Caudate nucleus (tissue), 63 donors: ENCODE measurements at places on chromosomes 13 and 19.

DNA sequence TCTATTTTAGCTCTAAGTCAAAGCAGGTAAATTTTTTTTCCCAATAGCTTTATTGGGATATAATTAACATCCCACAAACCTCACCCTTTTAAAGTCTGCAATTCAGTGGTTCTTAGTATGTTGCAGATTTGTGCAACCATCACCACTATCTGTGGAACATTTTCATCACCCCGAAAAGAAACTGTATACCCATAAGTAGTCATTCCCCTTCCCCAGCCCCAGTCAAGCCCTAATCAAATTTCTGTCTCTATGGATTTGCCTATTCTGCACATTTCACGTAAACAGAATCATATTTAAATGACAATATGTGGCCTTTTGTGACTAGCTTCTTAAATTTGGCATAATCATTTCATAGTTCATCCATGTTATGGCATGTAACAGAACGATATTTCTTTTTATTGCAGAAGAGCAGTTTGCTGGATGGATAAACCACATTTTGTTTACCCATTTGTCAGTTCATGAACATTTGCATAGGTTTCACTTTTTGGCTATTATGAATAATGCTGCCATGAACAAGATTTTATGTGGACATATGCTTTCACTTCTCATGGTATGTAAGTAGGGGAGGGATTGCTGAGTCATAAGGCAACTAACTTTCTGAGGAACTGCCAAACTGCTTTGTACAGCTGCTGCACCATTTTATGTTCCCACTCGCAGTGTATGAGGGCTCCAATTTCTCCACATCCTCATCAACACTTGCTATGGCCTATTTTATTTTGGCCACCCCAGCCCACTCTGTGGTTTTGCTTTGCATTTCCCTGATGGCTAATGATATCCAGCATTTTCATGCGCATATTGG is 10.9 kb downstream of the SLC46A3 start:
- DNase-seq = no peak

DNA sequence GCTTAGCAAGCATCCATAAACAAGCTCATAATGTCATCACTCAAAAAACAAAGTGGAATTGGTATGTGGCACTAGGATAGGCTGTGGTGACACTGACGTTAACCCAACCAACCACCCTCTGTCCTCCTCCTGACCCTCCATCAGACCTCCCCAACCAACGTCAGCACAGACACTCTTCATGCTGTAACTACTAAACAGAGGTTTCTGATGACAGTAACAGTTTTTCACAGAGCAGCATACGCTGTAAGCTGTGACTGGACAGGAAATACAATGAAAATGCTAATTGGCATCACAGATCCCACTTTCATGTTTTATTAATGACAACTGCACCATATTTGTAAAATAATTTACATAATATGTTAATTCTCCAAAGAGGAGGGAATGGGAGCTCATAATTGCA is 238.0 kb downstream of the IRS2 start:
- DNase-seq = no peak

DNA sequence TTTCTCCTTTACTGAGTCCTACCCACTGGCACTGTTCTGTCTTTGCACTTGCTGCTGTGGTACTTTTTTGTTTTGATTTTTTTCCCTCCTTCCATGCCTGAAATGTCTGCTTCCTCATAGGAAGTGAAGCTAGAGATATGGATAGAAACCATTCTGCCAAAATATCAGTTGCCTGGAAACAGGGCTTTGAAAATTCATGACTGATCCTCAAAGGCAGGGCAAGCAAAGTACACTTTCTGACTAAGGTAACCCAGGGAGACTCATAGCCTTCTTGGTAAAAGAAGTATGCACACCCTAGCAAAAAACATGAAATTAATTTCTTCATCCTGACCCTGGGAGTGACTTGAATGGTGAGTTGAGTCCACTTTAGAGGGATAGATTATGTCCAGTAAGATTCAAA is 329.8 kb downstream of the MYO16 start:
- DNase-seq = no peak

DNA sequence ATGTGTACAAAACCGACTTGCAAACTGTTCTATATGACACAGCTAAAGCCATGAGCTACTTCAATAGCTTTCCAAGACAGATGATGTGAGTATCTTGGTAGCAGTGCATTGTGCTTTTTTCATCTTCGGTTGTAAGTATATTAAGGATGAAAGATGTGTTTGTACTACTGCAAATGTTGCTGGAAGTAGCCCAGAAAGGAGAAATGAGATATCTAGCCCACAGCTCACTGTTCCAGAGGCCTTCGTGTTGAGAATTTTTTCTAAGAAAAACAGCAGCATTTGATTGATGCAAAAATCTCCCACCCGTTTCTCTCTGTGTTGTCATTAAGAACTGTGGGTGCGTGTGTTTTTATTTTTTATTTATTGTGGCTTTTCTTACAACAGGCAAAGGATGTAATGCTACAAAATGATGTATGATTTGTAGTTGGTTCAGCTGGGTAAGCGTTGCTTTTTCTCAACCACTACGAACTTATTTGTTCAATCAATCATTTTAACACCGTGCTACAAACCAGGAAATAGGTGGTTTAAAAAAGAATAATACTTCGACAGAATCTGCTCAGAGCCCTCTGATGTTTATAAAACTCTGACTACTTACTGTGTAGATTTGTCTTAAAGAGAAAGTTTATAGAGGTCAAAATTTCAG is 41.6 kb upstream of the RFC3 start:
- DNase-seq = no peak

DNA sequence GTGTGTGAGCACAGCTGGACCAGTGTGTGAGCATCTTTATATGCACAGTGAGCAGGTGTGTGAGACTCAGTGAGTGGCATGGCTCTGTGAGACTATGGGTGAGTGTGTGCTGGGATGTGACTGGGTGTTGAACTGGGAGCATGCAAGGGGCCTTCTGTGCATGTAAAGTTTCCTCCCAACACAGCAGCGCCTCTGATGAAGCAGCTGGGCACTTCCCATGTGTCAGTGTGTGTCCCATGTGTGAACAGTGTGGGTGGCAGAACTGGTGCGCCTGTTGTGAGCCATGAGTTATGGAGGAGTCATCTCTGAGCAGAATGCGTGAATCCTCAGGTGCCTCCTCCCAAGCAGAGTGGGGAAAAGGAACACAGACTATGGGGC is 24.1 kb downstream of the LGALS16 start:
- no peak for DNase-seq

GRCh38 chr13:96089749-96090239 is at the start of gene HS6ST3:
Gene HS6ST3 (plus strand): TSS chr13:96090107.
- peak; percentile 62 for DNase-seq

- DNase-seq = no peak
Observed at GRCh38 chr19:53525922-53526321, 12.0 kb upstream of the ZNF331 start.

- no peak for DNase-seq
Observed at GRCh38 chr13:70333752-70334151, 225.5 kb upstream of the KLHL1 start.

- DNase-seq = no peak
Observed at GRCh38 chr13:113842336-113843062, 21.4 kb downstream of the GAS6 start.

- DNase-seq = no peak
Observed at GRCh38 chr19:31260171-31260933, 88.9 kb downstream of the TSHZ3 start.

DNA sequence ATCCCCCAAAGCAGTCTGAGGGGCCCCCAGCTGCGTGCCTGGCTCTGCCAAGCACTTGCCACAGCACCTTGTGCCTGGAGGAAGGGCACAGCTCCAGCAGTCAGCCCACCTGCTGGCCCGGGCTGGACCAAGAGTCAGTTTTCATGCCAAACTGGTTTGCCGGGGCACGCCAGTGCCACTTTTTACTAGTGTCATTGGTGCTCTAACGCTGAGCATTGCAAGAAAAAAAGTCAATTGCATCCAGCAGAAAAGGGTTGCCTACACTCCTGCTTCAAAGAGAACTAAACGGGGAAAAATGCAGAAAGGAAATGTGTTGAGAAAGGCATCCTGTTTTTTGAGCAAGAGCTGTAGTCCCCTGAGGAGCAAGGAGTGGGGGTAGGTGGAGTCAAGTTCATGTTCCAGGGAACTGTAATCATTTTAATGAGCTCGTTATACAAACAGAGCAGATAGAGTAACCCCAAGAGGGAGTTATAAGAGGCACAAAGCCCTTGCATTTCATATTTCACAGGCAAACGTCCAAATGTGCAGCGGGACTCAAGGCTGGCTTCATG is 68.4 kb downstream of the F2RL3 start:
- no peak for DNase-seq

DNA sequence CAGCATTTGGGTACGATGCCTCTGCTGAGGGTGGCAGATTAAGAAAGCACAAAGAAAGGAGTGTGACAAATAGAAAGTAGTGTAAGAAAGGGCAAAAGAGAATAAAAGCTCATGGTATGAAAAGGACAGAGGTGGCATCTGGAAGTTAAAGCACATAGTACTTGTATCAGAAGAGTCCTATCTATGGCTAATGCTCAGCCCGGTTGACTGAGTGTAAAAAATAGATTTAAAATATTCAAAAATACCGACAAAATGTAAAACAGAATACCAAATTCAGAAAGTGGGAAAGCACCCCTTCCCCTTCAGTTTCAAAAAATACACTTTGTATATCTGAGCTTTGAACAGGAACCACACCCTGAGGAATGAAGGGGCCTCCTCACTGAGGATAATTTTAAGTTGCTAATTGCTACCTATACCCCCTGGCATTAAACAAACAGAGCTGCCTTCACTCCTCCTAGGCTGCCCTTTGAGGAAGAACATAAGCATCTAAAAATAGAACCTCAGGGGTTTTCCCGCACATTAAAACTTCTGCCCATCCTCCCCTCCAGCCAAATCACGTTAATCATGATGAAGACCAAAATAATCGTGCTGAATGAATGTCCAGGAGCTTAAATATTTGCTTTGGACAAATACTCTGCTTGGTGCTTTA is 43.3 kb downstream of the DLEU7 start:
- DNase-seq = no peak

DNA sequence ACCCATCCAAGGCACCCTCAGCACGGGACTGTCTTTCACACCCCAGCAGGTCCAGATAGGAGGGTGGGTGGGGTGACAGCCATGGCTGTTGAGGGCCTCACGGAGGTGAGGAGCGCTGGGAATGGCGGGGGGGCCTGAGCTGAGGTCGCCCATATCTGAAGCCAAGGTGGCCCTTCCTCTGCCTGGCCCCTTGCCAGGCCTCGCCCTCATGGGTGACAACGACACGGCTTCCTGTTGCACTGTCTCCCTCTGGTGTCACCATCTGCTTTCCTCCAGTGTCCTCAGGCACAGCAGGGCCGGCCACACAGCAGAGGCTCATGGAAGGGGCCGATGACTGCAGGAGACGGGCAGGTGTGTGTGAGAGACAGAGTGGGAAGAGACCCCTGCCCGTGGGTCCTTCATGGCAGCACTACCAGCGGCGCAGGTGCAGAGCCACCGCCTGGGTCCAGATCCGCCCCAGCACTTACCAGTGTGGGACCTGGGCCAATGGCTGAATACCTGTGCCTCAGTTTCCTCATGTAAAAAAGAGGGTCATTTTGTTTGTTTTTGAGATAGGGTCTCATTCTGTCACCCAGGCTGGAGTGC is 8.1 kb upstream of the NKPD1 start:
- no peak for DNase-seq
